ENCODE measurements at places on chromosomes 1 and 21. TPM values are rescaled to one million over a fixed set of nuclear protein-coding genes. Genes with fewer than 3 reads are reported as not detected.

Gene GPR52
- total RNA-seq = 0.99 TPM

Gene RGS4
- 2.8 TPM for total RNA-seq

Gene EPHB2
- 20.9 TPM for total RNA-seq

Gene SPRR1B
- not detected for total RNA-seq

Gene LDLRAD1
- total RNA-seq = not detected

Gene AADACL3
- total RNA-seq = not detected

Gene TNNI3K
- total RNA-seq = 0.22 TPM

Gene ANGPTL3
- not detected for total RNA-seq

Gene C1orf94
- total RNA-seq = not detected

Gene CD1B
- not detected for total RNA-seq

Gene RSPO1
- total RNA-seq = not detected

Gene PPM1J
- total RNA-seq = 0.65 TPM

Gene PFKFB2
- 0.99 TPM for total RNA-seq

GRCh38 chr1:114093624-114094362 is 59.9 kb downstream of the SYT6 start:
- no peak for DNase-seq

DNA sequence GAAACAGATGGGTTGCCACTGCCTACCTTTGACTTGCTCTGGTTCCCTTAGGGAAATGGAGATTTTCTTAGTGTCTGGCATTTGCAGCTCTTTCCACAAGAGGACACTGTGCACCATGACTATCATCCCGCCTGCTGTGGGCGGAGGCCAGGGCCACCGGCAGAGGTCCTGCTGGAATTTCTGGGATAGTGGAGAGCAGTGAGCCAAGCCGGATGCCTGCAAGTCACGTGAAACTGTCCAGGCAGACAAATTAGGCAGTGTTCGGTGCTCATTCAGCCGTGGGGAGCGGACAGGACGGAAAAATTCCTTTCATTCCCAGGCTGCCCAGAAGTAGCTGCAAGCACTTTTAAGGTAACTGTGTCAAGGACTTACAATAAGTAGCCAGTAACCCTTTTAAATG is 43.4 kb downstream of the IGSF5 start:
- DNase-seq = peak; percentile 51

- no peak for DNase-seq
Observed at GRCh38 chr1:198500096-198500495, 40.4 kb downstream of the ATP6V1G3 start.

DNA sequence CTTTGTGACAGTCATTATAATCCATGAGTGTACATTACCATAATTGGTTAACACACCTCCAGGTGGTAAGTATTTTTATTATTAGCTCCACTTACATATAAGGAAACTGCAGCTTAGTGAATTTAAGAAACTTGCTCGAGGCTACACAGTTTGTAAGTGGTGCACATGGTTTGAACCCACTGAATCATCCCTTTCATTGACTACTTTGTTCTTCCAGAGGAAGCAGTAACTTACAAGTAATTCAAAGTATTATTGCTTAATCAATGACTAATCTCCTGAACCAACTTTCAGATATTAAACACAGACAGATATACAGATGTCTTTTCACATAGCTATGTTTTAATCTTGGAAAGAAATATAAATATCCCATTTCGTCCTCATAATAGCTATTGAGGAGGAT is 18.7 kb upstream of the CLDN8 start:
- no peak for DNase-seq

DNA sequence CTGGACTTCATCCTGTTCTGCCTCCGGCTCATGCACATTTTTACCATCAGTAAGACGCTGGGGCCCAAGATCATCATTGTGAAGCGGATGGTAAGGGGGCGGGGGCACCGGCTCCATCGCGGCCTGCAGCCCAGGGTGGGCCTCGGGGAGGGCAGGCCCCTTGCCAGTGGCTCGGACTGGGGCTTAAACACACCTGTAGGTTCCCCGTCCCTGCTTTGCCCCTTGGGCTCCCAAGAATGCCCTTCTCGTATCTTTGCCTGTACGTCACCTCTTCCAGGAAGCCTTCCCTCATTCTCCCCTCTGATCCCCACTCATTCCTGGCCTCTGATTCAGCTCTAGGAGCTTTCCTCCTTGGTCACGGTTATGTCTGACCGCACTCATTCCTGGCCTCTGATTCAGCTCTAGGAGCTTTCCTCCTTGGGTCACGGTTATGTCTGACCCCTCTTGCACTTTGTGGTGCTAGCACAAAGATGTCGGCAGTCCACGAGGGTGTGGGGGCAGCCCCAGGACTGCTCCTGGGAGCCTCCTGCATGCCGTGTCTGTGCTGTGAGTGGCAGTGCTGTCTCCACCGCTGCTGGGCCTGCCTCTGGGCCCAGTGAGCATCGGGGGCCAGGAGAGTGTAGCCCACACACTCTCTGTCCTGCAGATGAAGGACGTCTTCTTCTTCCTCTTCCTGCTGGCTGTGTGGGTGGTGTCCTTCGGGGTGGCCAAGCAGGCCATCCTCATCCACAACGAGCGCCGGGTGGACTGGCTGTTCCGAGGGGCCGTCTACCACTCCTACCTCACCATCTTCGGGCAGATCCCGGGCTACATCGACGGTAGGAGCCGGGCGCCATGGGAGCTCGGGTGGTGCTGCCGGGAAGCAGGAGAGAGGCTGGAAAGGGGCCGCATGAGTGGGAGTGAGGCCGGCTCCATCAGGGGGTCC is 49.1 kb upstream of the LRRC3 start:
- DNase-seq = no peak

DNA sequence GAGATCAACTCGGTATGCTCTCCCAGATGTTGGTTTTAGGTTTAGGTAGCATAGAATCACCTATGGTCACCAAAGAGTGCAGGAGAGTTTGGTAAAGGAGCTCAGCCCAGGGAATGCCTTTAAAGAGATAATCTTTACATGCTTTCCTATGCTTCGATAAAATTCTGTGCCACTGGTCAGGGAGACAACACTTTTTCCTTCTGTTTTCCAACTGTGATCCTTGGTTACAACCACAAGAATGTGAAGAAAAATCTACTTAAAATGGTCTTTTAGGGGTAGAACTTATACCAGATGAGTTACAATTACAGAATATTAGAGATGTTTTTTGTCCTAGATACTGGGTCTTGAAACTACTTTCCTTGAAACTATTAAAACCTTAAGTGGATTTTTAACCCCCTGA is 895.6 kb downstream of the TTLL7 start:
- no peak for DNase-seq

DNA sequence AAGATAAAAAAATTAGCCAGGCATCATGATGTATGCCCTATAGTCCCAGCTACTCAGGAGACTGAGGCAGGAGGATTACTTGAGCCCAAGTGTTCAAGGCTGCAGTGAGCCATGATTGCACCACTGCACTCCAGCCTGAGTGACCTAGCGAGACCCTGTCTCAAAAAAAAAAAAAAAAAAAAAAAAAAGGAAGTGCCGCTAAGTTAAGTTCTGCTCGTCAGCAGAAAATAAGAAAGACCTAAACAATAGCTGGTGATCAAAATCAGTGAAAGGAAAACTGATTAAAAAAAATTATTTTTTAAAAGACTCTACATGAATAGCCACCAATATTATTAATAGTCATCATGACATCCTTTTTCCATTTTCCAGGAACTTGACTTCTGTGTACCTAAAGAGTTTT is 44.2 kb upstream of the MTR start:
- no peak for DNase-seq

- DNase-seq = no peak
Observed at GRCh38 chr1:59977075-59977410, 50.5 kb upstream of the CYP2J2 start.

GRCh38 chr1:198024782-198025181 is 107.6 kb downstream of the LHX9 start:
- DNase-seq = no peak

GRCh38 chr1:170494369-170494768 is 37.6 kb upstream of the GORAB start:
- peak; percentile 84 for DNase-seq

GRCh38 chr1:116708255-116708900 is 40.8 kb upstream of the IGSF3 start:
- no peak for DNase-seq

DNA sequence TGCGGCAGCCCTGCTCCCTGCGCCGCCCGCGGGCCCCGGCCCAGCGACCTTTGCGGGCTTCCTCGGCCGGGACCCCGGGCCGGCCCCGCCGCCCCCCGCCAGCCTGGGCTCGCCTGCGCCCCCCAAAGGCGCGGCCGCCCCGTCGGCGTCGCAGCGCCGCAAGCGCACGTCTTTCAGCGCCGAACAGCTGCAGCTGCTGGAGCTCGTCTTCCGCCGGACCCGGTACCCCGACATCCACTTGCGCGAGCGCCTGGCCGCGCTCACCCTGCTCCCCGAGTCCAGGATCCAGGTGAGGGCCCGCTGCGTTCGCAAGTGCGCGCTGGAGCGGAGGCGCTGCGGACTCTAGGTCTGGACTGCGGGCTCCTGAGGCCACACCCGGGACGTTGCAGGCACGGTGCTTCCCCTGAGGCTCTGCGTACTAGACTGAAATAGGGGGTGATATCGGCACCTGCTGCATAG is 351 bp downstream of the MIXL1 start:
- peak; percentile 25 for DNase-seq

DNA sequence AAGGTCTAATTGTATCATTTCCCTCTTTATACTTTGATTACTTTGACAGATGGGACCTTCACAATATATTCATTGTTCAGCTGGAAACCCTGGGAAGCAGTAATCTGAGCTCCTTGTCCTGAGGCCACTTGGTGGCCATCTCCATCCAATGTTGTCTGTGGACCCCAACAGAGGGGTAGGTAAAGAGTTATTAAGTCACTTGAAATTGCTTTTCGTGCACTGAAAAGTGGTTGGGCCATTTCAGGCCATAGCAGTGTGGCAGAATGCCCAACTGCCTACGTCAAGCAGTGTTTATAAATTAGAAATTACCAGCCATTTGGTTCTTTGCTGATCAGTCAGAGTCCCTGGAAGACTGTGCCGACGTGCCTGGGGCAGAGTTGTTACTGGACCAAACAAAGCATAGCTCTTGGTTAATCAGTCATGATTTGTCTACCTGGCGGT is 308.3 kb upstream of the USP25 start:
- DNase-seq = no peak

- no peak for DNase-seq
Observed at GRCh38 chr1:221778535-221779142, 36.8 kb upstream of the DUSP10 start.

- DNase-seq = peak; percentile 36
Observed at GRCh38 chr1:13652238-13652637, 47.8 kb upstream of the PRDM2 start.

DNA sequence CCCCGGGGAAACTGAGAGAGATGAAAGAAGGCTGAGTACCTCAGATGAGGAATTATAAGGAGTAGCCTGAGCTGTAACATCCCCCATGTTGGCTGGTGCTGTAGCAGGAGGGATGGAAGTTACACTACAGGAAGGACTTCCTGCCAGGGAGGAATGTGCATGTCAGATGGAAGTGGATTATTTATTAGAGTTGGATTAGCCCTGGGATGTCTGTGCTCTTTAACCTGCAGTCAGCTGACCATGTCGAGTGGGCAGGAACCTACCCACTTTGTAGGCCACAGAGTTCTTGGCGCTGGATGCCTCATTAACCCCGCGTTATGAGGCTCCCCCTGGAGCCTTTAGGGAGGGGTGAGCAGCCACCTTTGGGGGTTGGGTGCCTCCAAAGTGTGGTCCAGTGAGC is 757 bp upstream of the SEMA4A start:
- peak; percentile 73 for DNase-seq

GRCh38 chr21:17467829-17468228 is 45.0 kb upstream of the CXADR start:
- no peak for DNase-seq

DNA sequence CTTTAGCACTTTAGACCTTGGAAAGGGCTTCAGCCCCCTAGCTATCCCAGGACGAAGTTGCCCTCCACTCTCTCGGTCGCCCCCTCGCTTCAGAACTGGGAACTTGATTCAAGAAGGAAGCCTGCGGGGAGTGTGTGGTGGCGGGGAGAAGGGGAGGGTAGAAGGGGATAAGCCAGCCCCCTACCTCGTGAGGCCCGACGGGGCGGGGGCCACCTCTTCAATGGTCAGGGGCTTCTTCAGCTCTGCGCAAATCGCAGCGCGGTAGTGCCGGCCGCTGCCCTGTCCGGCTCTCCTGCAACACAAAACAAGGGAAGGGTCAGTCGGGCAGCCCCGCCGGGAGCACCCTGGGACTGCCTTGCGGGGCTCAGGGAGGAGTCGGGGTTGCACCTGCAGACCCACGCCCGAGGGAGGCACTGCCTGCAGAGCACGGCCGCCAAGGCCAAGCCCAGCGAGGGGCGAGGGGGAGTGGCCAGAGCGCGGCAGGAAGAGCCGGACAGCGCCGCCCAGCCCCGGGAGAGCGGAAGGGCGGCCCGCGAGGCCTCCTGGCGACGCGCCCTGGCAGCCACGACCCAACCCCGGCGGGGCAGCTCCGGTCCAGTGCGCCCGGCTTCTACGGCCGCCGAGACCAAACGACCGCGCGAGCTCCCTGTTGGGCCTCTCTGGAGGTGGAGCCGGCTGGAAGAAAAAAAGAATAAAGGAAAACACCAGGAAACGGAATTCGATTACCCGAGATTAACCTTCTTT is 56.2 kb upstream of the RASAL2 start:
- peak; percentile 91 for DNase-seq

GRCh38 chr1:68206848-68207689 is 25.3 kb downstream of the WLS start:
- DNase-seq = peak; percentile 82

DNA sequence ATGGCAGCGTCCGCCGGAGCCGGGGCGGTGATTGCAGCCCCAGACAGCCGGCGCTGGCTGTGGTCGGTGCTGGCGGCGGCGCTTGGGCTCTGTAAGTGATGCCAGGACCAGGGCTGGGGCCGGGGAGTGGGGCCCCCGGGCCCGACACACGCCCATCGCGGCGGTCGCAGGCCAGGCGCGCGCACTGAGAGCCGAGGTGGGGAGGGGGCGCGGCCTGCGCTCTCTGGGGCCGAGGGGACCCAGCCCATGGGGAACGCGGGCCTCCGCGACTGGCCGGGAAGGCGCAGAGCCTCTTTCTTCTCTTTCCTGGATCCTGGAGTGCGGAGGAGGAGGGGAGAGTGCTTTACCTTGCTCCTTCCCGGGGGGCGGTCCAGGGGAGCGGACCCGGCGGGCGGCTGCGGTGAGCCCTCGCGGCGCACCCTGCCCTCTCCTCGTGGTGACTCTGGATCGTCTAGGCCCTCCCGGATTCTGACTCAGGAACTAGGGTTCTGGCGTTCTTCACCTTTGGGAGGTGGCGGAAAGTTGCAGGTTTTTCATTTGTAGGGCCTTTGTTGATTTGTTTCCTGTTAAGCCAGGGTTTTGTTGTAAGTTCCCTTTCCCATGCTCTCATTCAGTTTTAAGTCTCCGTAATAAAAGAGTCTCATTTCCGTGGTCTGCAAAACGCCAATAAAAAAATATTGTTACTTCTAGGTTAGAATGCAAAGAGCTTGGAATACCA is 529 bp downstream of the MPZL1 start:
- peak; percentile 48 for DNase-seq

Data from lung microvascular endothelial cell (primary cell).